ENCODE measurements at places on chromosomes 13 and 19.

- DNase-seq: no peak
- H3K27me3 ChIP-seq: peaks cover 19% of the 10 kb centered on the region
- H3K4me1 ChIP-seq: no peaks in the 10 kb centered on the region
- no peak overlapping the region for H3K4me3 ChIP-seq
Measured at GRCh38 chr19:51047031-51047335, 12.2 kb upstream of the KLK12 start.

GRCh38 chr13:66224663-66225062, 1005.5 kb downstream of the PCDH9 start:
- H3K4me1 ChIP-seq: peaks cover 6% of the 10 kb centered on the region
- H3K4me3 ChIP-seq: no peak overlapping the region

DNA sequence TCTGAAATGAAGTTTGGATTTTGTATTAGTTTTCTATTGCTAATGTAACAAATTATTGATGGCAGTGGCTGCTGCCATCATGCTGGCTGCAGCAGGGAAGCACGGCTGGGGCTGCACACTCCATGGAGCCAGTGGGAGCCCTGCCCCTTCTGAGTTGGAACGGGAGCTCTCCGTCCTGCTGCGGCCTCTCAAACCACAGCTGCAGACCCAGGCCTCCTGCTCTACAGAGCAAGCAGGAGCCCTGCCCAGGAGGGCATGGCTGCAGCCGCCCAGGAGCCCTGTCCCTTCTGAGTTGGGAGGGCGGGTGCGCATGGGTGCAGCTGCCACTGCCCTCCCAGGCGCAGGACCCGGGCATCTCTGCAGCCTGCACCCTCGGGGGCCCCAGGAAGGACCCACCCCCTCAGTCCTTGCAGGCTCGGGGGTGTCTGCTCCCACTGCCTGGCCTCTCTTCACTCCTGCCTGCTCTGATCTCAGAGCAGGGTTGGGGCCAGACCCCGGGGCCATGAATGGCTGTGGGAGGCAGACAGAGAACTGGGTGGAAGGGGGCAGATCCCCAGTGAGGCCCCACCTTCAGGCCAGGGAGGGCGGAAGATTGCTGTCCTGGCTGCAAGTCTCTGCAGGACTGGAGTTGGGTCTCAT, 21.0 kb upstream of the ESD start:
- H3K36me3 ChIP-seq: peaks cover 1% of the 10 kb centered on the region
- no peak overlapping the region for H3K27ac ChIP-seq
- no peaks in the 10 kb centered on the region for H3K27me3 ChIP-seq
- no peak overlapping the region for H3K4me3 ChIP-seq

DNA sequence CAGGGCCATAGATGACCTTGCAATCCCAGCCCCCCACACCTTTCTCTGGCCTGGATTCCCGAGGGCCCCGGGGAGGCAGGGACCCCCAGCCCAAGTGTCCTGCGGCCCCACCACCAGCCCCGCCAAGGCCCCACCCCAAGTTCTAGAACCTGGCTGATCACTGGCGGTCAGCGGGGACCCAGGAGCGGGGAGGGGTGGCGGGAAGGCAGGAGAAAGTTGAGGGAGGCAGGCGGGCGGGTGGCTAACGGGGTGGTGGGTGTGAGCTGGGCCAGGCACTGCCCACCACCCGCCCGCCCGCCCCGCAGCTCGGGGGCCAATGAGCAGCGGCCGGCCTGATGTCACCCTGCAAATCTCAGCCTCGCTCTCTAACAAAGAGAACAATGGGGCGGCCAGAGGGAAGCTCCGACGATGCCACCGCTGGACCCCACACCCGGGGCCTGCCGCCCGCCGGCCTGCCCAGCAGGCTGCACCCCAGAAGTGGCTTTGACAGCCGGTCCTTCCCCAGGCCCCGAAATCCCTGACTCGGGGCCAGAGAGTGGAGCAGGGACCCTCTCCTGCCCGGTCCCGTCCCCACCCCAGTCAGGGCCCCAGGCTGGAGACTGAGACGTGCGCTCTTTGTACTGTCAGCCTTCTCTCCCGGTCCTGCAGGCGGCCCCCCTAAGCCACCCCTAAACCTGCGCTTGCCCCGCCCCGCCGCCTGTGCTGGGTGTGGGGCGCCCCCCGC, 1.6 kb downstream of the MEX3D start:
- peaks cover 18% of the 10 kb centered on the region for H3K27me3 ChIP-seq
- no peak for DNase-seq
- H3K36me3 ChIP-seq: no peaks in the 10 kb centered on the region
- no peak overlapping the region for H3K27ac ChIP-seq

GRCh38 chr13:71787414-71787813, 79.6 kb downstream of the DACH1 start:
- H3K27me3 ChIP-seq: no peaks in the 10 kb centered on the region
- no peaks in the 10 kb centered on the region for H3K4me1 ChIP-seq
- no peak overlapping the region for H3K27ac ChIP-seq
- H3K4me3 ChIP-seq: no peak overlapping the region
- H3K36me3 ChIP-seq: no peaks in the 10 kb centered on the region
- DNase-seq: no peak

GRCh38 chr19:48506138-48506733, 5.4 kb downstream of the LMTK3 start:
- no peak overlapping the region for H3K4me3 ChIP-seq
- peaks cover 27% of the 10 kb centered on the region for H3K27me3 ChIP-seq
- no peak overlapping the region for H3K27ac ChIP-seq
- H3K36me3 ChIP-seq: no peaks in the 10 kb centered on the region
- peaks cover 32% of the 10 kb centered on the region for H3K4me1 ChIP-seq
- DNase-seq: no peak

DNA sequence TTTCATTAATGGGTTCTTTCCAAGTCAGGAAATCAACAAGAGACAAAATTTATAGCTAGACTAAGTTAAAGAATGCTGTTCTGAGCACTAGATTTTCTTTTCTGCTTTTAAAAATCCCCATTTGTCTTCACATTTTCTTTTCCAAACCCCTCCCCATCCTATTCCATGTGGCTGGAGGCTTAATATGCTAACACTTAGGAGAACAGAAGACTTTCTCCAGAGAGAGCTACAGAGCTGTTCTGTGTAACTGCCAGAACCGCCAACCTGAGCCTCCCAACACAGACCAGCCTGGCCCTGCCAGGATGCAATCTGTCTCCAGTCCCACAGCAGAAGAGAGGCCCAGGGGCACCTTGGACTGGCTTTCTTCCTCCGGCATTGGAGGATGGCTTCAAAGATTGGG, 264.1 kb downstream of the NDFIP2 start:
- no peak for DNase-seq
- no peak overlapping the region for H3K27ac ChIP-seq
- no peak overlapping the region for H3K4me3 ChIP-seq
- no peaks in the 10 kb centered on the region for H3K27me3 ChIP-seq
- H3K36me3 ChIP-seq: no peaks in the 10 kb centered on the region

DNA sequence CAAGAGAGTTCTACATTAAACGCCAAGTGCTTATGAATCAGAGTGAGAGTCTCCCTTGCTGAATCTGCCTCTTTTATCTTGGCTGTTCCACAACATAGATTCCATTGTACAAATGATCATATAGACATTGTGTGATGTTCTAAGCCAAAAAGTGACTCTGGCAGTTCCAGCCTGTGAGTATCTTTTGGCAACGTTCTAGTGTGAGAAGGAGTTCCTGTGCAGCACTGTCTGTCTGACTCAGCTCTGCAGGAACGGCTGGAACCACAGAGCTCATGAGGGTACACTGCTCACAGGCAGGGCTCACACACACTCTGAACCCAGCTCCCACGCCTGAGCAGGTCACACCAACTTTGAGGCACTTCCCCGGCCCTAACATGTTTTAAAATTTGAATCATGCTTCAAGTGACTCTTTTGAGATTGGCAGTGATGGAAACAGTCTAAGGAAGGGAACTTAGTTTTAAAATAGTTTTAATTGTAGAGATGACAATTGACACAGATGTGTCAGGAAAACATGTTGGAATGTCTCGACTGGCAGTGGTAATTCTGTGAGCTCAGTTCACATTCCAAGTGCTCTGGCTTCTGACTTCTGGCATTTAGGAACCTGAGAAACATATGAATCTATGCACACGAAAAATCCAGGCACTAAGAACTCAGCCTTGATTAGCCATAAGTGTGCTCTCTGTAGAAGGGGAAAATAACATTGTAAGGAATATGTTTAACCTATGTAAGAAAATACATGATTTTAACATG, 272.0 kb downstream of the UQCRFS1 start:
- no peak overlapping the region for H3K27ac ChIP-seq
- no peaks in the 10 kb centered on the region for H3K27me3 ChIP-seq
- no peaks in the 10 kb centered on the region for H3K4me1 ChIP-seq

DNA sequence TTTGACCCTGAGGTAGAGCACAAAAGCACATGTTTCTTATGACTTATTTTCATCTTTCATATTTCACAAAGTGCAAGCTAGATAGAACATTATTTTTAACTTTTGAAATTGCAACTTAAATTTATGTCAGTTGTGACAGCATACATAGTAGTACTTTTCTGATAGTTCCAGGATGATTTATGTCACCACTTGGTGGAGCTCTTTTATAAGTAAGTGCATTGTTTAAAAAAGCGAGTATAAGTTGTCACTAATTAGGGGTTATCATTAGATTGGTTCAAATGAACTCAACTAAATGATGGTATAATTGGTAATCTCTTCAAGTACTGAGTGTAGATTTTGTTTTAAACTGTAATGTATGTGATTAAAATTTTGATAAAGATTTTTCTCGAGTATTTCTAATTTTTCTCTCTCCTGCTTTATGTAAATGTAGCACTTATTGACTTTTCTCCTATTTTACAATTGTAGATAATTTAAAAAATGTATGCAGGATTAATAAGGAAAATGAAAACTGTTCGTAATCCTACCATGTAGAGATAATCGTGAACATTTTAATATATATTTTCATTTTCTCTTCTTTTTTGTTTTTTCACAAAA, 31.1 kb downstream of the RB1 start:
- no peaks in the 10 kb centered on the region for H3K27me3 ChIP-seq
- H3K36me3 ChIP-seq: peaks cover 29% of the 10 kb centered on the region
- no peak overlapping the region for H3K27ac ChIP-seq
- H3K4me3 ChIP-seq: no peak overlapping the region
- peaks cover 14% of the 10 kb centered on the region for H3K4me1 ChIP-seq

- DNase-seq: no peak
- no peaks in the 10 kb centered on the region for H3K4me1 ChIP-seq
- H3K4me3 ChIP-seq: no peak overlapping the region
- H3K27ac ChIP-seq: no peak overlapping the region
Measured at GRCh38 chr13:87089391-87089790, 581.8 kb upstream of the SLITRK5 start.

DNA sequence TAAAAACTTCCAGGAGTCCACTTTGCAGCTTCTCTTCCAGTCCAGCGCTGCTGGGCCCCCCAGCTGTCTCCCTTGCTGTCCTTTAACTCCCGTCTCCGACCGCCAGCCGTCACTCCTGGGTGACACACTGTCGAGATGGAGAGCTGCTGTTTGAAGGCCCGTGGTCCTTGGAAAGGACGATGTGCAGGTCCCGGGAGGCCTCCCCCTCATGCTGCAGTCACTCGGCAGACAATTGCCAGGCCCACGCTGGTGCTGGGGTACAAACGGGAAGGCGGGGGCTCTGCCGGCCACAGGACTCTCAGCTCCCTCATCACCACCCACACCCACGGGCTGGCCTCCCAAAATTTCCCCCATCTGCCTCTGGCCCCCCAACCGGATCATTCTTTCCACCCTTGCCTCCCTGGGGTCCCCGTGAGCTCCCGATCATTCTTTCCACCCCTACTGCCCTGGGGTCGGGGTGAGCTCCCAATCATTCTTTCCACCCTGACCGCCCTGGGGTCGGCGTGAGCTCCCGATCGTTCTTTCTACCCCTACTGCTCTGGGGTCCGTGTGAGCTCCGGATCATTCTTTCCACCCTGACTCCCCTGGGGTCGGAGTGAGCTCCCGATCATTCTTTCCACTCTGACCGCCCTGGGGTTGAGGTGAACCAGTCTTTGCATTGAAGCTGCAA, 16.0 kb upstream of the ZNF554 start:
- no peak for DNase-seq
- no peak overlapping the region for H3K4me3 ChIP-seq
- H3K27me3 ChIP-seq: no peaks in the 10 kb centered on the region
- H3K36me3 ChIP-seq: peaks cover 64% of the 10 kb centered on the region
- H3K4me1 ChIP-seq: peaks cover 10% of the 10 kb centered on the region

DNA sequence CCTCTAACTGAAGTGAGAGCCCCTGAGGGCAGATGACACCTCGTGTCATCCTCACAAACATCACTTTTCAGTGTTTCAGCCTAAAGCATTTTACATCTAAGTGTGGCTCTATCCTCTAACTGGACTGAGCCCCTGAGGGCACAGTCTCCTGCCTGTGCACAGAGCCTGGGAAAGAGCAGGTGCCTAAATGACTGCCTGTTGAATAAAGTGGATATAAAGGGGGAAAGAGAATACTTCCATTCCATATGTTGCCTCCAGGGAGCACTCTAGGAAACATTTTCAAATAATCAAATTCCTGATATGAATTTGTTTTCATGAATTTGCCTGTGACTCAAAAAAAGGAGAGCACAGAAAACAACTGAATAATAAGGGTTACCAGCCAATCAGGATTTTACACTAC, 32.2 kb downstream of the CNMD start:
- no peak overlapping the region for H3K4me3 ChIP-seq
- DNase-seq: no peak
- H3K36me3 ChIP-seq: no peaks in the 10 kb centered on the region

DNA sequence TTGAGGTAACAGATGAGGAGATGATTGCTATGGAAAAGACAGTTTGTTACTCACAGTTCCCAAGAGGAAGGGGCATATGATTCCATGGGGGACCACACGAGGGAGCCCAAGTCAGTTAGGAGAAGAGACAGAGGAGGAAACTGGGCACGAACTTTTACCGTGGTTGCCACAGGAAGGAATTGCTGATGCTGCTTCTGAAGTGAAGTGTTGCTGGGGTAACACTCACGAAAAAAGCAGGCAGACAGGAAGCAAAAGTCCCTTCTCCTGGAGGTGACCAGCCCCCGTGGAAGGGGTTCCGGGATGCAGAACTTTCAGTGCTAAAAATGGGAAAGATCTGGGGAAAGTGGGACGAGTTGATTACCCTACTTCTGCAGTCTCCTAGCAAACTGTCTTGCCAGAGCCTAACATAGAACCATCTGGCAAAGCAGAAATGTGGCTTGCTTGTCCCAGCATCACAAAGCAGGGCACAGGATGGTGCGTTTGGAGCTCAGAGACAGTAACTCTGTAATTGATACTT, 35.4 kb upstream of the MAP3K10 start:
- H3K27me3 ChIP-seq: no peaks in the 10 kb centered on the region
- peaks cover 9% of the 10 kb centered on the region for H3K4me1 ChIP-seq
- no peak overlapping the region for H3K4me3 ChIP-seq
- H3K27ac ChIP-seq: no peak overlapping the region

DNA sequence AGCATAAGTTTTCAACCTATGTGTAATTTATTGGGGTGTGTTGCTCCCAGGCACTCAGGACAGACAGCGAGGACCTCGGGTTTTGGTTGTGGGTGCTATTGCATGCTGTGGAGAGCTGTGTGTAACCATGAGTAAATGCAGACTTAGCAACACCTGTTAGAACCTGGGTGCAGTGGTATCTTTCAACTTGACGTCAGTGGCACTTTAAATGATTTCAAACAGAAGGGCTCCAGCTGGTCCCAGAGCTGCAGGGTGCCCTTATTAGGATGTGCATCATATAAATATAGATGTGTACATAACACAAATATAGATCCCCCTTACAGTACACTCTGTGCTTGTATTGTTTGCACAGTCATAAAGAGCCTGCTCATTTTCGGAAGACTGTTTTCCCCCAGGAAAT, 228.3 kb upstream of the IRS2 start:
- no peaks in the 10 kb centered on the region for H3K27me3 ChIP-seq
- H3K36me3 ChIP-seq: no peaks in the 10 kb centered on the region
- H3K4me1 ChIP-seq: no peaks in the 10 kb centered on the region
- DNase-seq: no peak
- no peak overlapping the region for H3K27ac ChIP-seq
- H3K4me3 ChIP-seq: no peak overlapping the region

Data from stimulated activated naive B cell treated with anti-CD40 and anti-IgM and Interleukin-4, amounts not matched to agents 10 μg/mL and 1 μg/mL and 100 μg/mL, for 72 hours (primary cell).